ENCODE measurements at places on chromosomes 12 and 14.

DNA sequence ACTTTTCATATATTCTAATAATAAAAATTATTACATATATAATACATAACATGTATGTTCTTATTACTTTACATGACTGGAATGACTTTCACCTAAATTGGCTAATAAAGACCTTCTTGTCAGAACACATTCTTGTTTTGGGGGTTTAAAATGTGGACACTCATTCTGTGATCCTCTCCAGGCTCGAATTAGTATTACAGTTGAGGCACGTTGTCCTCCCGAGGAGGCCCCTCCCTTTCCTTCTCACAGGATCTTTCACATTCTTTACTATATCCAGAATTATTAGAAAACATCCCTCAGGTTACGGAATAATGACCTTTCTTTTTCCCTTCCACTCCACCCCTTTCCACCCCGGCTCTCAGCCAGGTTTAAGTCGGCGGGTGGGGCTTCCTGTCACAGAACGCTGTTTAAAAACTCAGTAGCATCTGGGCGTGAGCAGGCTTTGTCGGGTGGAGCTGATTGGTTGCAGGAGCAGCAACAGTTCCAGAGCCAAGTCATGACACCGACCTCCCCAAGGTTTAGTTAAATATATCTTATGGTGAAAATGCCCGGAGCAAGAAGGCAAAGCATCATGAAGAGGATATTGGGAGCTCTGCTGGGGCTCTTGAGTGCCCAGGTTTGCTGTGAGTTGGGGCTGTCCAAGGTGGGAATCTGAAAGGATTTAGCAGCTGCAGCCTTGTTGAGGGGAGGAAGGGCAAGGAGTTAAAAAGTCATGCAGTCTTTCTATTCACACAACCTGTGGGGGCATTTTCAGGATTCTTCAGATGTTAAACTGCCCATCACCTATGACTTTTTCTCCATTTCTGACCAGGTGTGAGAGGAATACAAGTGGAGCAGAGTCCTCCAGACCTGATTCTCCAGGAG is 396.7 kb upstream of the OR4E1 start:
- no peak for DNase-seq

DNA sequence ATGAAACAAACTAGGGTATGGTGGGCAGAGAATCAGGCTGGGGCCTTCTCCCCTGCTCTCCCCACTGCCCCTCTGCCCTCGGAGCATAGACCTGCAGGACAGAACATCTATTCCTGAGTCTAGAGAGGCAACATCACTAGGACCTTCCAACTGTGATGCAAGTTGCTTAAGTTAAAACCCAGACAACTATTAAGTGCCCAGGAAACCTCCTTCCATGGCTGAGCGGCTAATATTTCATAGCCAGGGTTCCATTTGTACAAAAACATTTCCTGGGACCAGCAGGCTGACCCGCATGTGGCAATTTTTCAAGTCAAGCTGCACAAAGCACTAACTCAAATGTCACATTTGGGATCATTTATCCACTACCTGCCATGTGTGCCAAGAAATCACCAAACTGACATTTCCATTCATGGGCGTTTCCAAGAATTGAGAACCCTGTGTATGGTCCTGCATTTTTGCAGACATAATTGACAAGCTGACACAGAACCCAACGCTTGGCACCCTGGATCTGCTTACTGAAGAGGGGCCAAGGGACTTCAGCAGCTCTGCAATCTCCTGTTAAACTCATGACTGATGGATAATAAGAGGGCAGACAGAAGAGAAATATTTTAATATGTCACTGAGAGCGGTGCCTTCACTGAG is 32.7 kb downstream of the NT5DC3 start:
- DNase-seq, result no peak

GRCh38 chr12:124660851-124661250 is 93.4 kb upstream of the NCOR2 start:
- no peak for DNase-seq

- no peak for DNase-seq
Observed at GRCh38 chr12:46773586-46774321, 52.0 kb downstream of the SLC38A4 start.

DNA sequence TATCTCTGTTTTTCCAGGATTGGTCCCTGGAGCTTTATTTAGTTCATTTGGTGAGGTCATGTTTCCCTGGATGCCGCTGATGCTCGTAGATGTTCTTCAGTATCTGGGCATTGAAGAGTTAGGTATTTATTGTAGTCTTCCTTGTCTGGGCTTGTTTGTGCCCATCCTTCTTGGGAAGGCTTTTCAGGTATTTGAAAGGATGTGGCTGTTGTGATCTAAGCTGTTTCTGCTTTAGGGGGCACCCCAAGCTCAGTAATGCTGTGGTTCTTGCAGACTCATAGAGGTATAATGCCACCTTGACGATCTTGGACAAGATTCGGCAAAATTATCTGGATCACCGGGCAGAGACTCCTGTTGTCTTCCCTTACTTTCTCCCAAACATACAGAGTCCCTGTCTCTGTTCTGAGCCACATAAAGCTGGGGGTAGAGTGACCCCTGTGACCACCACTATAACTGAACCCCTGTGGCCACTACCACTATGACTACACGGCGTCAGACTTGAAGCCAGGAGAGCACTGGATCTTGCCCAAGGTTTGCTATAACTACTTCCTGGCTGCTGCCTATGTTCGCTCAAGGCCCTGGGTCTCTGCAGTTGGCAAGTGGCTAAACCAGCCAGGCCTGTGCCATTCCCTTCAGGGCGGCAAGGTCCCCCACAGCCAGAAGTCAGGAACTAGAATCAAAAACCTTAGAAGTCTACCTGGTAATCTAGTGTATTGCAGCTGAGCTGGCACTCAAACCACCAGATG is 40.9 kb downstream of the FGD4 start:
- DNase-seq, result no peak

DNA sequence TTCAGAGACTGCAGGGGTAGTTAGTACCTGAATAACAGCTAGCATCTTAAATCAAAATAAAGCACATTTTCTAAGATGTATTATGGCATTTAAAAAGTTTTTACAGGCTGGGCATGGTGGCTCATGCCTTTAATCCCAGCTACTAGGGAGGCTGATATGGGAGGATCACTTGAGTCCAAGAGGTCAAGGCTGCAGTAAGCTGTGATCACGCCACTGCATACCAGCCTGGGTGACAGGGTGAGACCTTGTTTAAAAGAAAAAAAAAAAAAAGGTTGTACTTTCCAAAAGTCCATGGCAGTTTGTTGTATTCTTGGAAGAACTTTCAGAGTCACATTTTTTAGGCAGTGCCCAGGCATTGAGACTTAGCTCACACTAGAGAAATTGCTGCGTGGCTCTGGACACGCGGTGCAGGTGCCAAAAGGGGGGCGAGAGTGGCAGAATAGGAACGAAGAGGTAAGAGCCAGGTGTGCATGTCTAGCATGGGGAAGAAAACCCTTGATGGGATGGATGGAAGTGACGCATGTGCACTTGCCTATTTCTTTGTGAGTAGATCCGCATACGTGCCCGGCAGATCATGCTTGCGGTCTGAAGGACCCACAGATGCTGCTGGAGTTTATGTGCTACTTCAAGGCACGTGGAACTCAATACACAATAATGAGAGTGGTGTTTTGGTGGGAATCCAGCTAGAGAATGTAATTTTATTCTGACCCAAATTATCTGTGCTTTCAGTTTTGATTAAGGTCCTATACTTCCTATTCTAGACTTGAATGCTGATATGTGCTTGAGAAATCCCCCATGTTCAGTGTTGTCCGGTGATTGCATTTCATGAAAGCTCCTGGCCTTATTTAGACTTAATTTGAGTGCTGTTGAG is 11.9 kb downstream of the ANKRD13A start:
- DNase-seq, result no peak

DNA sequence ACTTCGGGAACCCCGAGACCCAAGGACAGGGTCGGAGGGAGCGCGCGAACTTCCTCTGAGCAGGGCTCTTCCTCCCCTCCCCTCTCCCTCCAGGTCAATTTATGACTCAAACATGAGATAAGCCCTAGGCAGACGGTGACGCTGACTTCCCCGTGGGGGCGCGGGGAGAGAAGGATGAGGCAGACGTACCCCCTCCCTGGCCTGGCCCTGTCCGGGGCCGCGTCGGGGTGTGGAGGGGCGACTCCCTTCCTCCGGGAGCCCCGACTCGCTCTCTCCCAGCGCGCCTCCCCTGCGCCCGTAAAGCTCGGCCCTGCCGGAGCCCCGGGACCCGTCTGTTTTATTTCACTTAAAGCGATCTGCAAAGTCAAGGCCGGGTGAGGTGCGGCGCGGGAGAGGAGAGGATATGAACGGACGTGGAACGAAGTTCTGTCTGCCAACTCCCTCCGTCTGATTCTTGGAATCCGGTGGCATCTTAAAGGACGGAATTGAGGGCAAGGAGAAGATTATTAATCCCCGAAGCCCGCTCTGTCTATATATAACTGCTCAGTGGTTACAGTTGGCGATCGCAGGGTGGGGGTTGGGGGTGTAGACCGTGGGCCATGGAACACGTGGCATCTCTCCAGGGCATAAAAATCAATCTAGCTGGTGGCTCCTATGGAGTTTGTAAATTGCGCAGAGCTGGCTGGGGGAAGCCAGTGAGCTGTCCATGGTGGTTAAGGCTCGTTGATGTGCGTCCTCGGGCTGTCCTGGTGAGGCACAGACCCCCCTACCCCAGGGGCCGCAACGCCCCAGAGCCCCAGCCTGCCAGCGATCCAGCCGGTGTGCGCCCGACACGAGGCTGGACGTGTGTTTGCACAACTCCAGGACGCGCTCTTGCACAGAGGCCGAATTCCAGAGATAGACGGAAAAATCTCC is 2.9 kb upstream of the PTHLH start:
- DNase-seq, result peak; percentile 47

- DNase-seq, result no peak
Observed at GRCh38 chr12:42299392-42300308, 26.2 kb downstream of the ZCRB1 start.
